ENCODE measurements at places on chromosomes 4 and X.
A peak's percentile ranks its signal among the peaks of the same experiment; 100 is the strongest.

- no peaks in the 10 kb centered on the region for H3K4me1 ChIP-seq
- DNase-seq, result no peak
- H3K27ac ChIP-seq, result no peak overlapping the region
These were observed 104.1 kb downstream of the C4orf51 start for GRCh38 chr4:145784036-145784435.

- H3K4me3 ChIP-seq, result no peak overlapping the region
- no peaks in the 10 kb centered on the region for H3K27me3 ChIP-seq
- no peaks in the 10 kb centered on the region for H3K36me3 ChIP-seq
- H3K4me1 ChIP-seq, result no peaks in the 10 kb centered on the region
- H3K27ac ChIP-seq, result no peak overlapping the region
- DNase-seq, result no peak
These were observed 26.7 kb downstream of the CT45A3 start for GRCh38 chrX:135741192-135741715.

- peak; percentile 63 for DNase-seq
- H3K27me3 ChIP-seq, result peaks cover under 1% of the 10 kb centered on the region
- no peak overlapping the region for H3K4me3 ChIP-seq
These were observed 18.2 kb upstream of the ABLIM2 start for GRCh38 chr4:8176547-8177399.

DNA sequence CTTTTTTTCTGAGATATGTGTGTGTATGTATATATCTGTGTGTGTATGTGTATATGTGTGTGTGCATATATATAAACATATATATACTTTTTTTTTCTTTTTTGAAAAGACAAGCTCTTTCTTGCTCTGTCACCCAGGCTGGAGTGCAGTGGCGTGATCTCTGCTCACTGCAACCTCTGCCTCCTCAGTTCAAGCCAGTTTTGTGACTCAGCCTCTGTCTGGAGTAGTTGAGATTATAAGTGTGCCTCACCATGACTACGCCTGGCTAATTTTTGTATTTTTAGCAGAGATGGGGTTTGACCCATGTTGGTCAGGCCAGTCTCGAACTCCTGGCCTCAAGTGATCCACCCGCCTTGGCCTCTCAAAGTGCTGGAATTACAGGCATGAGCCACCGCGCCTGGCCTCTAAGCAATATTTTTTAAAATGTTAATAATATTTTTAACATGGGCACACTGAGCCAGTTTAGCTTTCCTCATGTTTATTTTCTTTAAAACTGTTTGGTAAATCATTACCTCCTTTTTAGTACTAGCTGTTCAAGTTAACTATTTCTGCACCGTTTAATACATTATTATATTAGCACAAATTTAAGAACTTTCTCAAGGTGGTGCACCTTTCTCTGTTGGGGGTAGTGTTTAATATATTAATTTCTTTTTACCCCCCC lies 33.3 kb downstream of the BBS12 start:
- no peak overlapping the region for H3K4me3 ChIP-seq
- DNase-seq, result peak; percentile 88
- H3K27ac ChIP-seq, result peak overlapping the region; percentile 81
- H3K4me1 ChIP-seq, result peaks cover 4% of the 10 kb centered on the region

GRCh38 chr4:621296-622070 lies 3.9 kb upstream of the PDE6B start:
- H3K4me3 ChIP-seq, result no peak overlapping the region
- no peak for DNase-seq
- no peaks in the 10 kb centered on the region for H3K4me1 ChIP-seq
- no peaks in the 10 kb centered on the region for H3K36me3 ChIP-seq
- no peak overlapping the region for H3K27ac ChIP-seq

GRCh38 chr4:179595671-179596410 lies 2153.6 kb upstream of the AGA start:
- H3K27me3 ChIP-seq, result no peaks in the 10 kb centered on the region
- DNase-seq, result peak; percentile 98
- no peaks in the 10 kb centered on the region for H3K4me1 ChIP-seq

GRCh38 chr4:88993246-88993645 lies 63.7 kb downstream of the FAM13A start:
- no peaks in the 10 kb centered on the region for H3K36me3 ChIP-seq
- no peak overlapping the region for H3K27ac ChIP-seq
- no peaks in the 10 kb centered on the region for H3K27me3 ChIP-seq

- H3K4me3 ChIP-seq, result peak overlapping the region; percentile 94
- H3K4me1 ChIP-seq, result peaks cover 4% of the 10 kb centered on the region
- DNase-seq, result no peak
- peak overlapping the region; percentile 88 for H3K27ac ChIP-seq
These were observed 5.6 kb downstream of the PDGFRA start for GRCh38 chr4:54234497-54235205.

GRCh38 chr4:44256414-44256813 lies 192.2 kb downstream of the KCTD8 start:
- no peak overlapping the region for H3K27ac ChIP-seq
- H3K36me3 ChIP-seq, result no peaks in the 10 kb centered on the region
- no peak overlapping the region for H3K4me3 ChIP-seq
- peak; percentile 5 for DNase-seq

DNA sequence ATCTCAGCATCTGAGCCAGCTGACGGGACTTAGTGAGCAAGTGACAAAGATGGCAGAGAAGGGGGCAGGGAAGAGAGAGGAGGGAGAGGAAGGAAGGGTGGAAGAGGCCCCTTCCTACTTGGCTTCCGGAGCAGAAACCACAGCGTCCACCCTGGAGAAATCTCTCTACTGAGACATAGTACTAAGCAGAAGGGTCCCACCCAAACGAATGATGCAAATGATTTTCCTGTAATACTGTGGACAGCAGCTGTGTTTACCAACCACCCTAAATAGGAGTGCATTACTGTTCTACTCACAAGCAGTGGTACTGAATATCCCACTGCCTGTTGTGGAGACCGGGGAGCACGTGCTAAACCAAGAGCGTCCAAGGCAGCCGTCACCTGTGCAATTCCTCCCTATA lies 29.4 kb downstream of the DTHD1 start:
- H3K36me3 ChIP-seq, result no peaks in the 10 kb centered on the region
- no peak overlapping the region for H3K27ac ChIP-seq
- DNase-seq, result no peak
- no peak overlapping the region for H3K4me3 ChIP-seq

DNA sequence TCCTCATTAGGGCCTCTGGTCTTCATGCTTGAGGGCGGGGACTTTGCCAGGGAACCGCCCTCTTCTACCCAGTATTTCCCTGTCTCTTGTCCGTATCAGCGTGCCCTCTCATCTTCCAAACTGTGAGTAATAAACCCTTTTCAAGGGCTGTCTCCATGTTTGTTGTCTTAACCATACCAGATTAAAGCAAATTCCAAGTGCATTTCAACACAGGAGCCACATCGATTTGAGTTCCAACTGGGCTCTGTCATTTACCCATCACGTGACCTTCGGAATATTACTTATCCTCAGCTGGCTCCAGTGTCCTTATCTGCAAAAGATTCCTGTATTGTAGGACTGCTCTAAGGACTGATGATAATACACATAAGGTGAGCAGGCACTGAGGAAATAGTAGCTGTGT lies 6.4 kb upstream of the PHEX start:
- no peak overlapping the region for H3K4me3 ChIP-seq

GRCh38 chr4:140237616-140238350 lies 83.8 kb upstream of the MAML3 start:
- no peaks in the 10 kb centered on the region for H3K36me3 ChIP-seq
- peaks cover 32% of the 10 kb centered on the region for H3K4me1 ChIP-seq
- peak overlapping the region; percentile 11 for H3K4me3 ChIP-seq

DNA sequence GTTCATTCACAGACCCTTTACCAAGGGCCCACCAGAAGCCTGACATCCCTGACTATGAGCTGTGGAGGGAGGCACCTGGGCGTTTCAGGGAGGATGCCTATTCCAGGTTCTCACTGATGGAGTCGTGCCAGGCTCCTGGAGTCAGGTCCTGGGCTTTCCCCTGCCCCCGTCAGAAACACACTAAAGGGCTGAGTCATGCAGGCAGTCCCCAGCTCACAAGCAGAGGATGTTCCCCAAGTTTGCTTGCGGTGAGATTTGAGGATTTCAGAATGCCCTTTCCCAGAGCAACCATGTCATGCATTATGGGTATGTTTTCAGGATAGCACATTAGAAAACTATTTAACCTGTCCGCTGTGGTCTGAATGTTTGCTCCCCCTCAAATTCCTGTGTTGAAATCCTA lies 45.2 kb downstream of the FHDC1 start:
- H3K27ac ChIP-seq, result no peak overlapping the region
- no peaks in the 10 kb centered on the region for H3K36me3 ChIP-seq
- peaks cover 3% of the 10 kb centered on the region for H3K4me1 ChIP-seq
- peak; percentile 90 for DNase-seq
- H3K27me3 ChIP-seq, result no peaks in the 10 kb centered on the region

DNA sequence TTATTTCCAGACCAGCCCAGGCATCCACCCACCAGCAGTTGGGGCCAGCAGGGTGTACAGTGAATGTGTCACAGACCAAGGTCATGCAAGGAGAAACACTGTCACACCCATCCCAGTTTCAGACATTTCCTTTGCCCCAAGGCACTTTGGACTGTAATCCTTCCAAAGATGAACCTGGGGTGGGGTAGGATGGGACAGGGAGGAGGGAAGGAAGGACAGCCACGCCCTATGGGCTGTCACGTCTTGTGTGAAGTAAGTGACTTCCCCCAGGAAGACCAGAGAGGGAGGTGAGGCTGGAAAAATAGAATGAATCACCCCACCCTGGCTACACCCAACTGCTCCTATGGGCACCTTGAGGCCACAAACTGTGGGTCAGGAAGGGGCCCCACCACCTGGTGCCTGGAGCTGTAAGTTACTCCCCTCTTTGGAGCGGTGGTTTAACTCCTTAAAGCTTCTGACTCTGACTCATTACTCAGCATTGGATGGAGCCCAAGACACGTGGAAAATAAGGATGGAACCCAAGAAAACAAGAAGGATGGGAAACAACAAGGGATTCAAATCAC lies 349.9 kb upstream of the KLF3 start:
- peaks cover 2% of the 10 kb centered on the region for H3K4me1 ChIP-seq
- no peaks in the 10 kb centered on the region for H3K27me3 ChIP-seq
- H3K36me3 ChIP-seq, result no peaks in the 10 kb centered on the region
- H3K4me3 ChIP-seq, result no peak overlapping the region

GRCh38 chr4:168503652-168504362 lies 7.0 kb downstream of the PALLD start:
- H3K36me3 ChIP-seq, result no peaks in the 10 kb centered on the region
- no peaks in the 10 kb centered on the region for H3K27me3 ChIP-seq
- H3K4me1 ChIP-seq, result no peaks in the 10 kb centered on the region
- H3K27ac ChIP-seq, result no peak overlapping the region
- no peak for DNase-seq
- no peak overlapping the region for H3K4me3 ChIP-seq

- H3K27me3 ChIP-seq, result no peaks in the 10 kb centered on the region
- no peak overlapping the region for H3K27ac ChIP-seq
- H3K4me3 ChIP-seq, result no peak overlapping the region
- DNase-seq, result no peak
- no peaks in the 10 kb centered on the region for H3K36me3 ChIP-seq
These were observed 116.0 kb upstream of the RPS6KA3 start for GRCh38 chrX:20382518-20383297.

- no peak for DNase-seq
- H3K36me3 ChIP-seq, result no peaks in the 10 kb centered on the region
- H3K27me3 ChIP-seq, result no peaks in the 10 kb centered on the region
- no peak overlapping the region for H3K27ac ChIP-seq
- no peak overlapping the region for H3K4me3 ChIP-seq
These were observed 104.3 kb upstream of the UGT8 start for GRCh38 chr4:114494246-114494803.

- no peak overlapping the region for H3K27ac ChIP-seq
- no peaks in the 10 kb centered on the region for H3K36me3 ChIP-seq
- peak; percentile 56 for DNase-seq
- H3K27me3 ChIP-seq, result no peaks in the 10 kb centered on the region
- H3K4me3 ChIP-seq, result no peak overlapping the region
- no peaks in the 10 kb centered on the region for H3K4me1 ChIP-seq
These were observed 304.5 kb downstream of the CBLL2 start for GRCh38 chrX:22577181-22577580.

DNA sequence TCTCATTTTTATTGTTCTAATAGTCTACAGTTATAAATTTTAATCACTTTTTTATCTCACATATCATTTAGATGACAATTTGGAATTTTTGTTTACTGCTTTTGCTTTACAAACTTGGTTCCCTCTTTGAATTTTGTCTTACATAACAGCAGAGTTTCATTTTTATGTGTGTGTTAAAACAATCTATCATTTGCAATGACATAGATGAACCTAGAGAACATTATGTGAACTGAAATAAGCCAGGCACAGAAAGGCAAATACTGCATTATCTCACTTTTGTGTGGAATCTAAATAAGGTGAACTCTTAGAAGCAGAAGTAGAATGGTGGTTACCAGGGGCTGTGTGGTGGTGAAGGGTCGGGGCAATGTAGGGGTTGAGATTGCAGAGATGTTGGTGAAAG lies 170.7 kb downstream of the GASK1B start:
- no peaks in the 10 kb centered on the region for H3K4me1 ChIP-seq
- H3K36me3 ChIP-seq, result no peaks in the 10 kb centered on the region
- no peak overlapping the region for H3K27ac ChIP-seq
- no peaks in the 10 kb centered on the region for H3K27me3 ChIP-seq

- H3K27me3 ChIP-seq, result no peaks in the 10 kb centered on the region
- H3K4me1 ChIP-seq, result no peaks in the 10 kb centered on the region
- no peaks in the 10 kb centered on the region for H3K36me3 ChIP-seq
- DNase-seq, result no peak
- H3K4me3 ChIP-seq, result no peak overlapping the region
These were observed 14.4 kb downstream of the DDIT4L start for GRCh38 chr4:100175858-100176257.

DNA sequence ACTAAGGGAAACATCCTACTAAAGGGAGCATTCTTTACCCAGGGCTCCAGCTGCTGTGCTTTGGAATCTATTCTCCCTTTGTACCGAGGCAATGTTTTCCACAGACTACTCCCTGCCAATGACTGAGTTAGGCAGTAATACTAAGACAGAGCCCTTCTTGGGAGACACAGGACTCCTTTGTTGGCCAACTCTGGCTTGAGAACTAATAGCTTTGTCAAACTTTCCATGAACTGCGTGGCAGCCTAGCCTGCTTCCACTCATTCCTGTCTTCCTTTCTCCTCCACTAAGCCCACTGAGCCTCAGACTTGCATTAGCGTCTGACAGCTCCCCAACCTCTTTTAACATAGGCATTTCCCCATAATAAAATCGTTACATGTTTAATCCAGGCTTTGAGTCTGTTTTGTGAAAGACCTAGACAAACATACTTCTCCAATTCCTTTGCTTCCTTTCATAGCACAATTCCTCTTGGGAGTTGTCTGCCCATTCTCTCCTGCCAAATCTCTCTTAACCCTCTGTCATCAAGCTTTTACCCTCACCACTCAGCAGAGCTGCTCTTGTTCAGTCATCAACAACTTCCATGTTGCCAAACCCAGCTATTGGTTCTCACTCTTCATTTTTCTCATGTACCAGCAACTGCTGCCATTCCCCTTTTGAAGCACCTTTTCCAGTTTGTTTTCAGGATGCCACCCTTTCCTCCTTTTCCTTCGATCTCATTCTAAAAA lies 300.3 kb upstream of the IGFBP7 start:
- H3K4me1 ChIP-seq, result no peaks in the 10 kb centered on the region
- H3K4me3 ChIP-seq, result no peak overlapping the region
- H3K27ac ChIP-seq, result no peak overlapping the region

GRCh38 chr4:152805818-152806217 lies 26.1 kb downstream of the ARFIP1 start:
- H3K4me1 ChIP-seq, result no peaks in the 10 kb centered on the region
- no peak overlapping the region for H3K27ac ChIP-seq
- no peak overlapping the region for H3K4me3 ChIP-seq
